ENCODE measurements at places on chromosomes 5 and 9.

GRCh38 chr5:112697322-112697721 is 40.4 kb upstream of the APC start:
- DNase-seq, result no peak

- DNase-seq, result no peak
Measured at GRCh38 chr5:132301344-132302271, 7.4 kb downstream of the SLC22A4 start.

- DNase-seq, result no peak
Measured at GRCh38 chr9:16771356-16771755, 99.1 kb downstream of the BNC2 start.

DNA sequence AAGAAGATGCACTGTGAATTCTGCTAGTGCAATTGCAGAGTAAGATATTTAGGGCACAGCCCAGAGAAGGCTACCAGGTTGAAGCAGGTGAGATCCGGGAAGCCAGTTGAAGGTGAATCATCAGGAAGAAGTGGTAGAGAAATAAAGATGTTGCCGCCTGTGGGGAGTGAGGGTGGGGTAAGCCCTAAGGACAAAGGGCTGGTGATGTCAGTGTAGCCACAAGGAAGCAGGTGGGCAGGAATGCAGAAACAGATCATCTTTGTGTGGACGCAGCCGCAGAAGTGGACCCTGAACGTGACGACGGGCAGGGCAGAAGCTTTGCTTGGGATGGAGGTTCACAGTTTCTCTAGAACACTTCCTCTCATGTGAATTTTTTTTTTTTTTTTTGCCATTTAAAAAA is 164.2 kb downstream of the ACTL7B start:
- no peak for DNase-seq

DNA sequence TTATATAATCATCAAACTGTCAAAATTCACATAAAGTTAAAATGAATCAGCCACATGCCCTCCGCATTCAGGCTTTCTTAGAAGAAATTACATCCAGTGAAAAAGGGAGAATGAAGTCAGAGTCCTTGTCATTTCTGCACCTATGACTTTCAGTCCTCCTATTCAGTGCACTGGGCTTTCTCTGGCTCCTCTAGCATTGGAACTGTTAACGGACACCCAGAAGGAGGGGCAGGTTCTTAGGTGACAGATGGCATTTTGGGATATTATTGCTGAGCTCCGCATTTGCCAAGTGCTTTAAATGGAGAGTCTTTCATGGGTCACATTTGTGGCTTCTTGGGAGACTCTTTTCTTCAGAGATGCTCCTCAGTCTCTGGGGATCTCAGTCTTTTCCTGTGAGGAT is 40.0 kb downstream of the ADAMTS19 start:
- no peak for DNase-seq

DNA sequence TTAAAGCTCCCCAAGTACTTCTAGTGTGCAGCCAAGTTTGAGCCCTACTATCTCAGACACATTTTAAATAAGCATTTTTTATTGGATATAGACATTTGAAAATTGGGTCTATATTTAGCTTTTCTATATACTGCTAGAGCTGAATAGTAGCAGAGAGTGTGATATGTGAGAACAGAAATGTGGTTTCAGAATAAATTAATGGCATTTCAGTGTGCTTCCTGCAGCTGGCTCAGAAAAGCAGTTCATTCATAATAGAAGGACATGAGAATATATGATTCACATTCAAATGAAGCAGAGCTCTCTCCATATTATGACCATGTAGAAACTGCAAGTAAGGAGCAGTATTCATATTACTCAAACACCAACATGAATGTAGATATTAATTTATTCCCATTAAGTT is 464.0 kb downstream of the PTPRD start:
- DNase-seq, result no peak

DNA sequence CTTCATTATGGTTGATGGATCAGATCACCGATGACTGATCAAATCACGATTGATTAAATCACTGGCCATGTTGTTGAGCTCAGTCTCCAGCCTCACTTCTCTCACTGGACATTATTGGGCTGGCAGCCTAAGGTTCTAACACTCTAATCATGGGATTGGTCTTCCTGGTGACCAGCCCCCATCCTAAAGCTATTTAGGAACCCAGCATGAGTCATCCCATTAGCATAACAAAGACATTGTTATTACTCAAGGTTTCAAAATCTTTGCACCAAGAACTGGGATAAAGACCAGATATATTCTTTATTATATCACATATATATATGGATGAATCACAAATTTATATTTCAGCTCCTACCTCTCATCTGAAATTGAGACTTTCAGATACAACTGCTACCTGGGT is 272.1 kb upstream of the IL12B start:
- DNase-seq, result no peak

DNA sequence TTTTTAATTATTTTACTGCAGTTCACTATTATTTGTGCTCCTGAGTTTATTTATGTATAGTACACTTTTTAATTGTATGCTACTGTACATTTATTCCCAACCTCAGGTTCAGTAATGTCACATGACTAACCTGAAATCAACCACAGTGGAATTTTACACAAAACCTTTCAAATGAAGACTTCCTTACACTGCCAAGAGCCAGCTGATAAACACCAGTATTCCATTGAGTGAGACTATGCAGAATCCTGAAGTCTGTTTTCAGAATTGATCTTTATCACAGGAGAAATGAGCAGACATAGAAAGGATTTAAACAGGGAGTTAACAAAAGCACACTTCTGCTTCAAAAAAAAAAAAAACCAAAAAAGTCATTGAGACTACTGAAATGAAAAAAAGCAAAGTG is 219.5 kb downstream of the PRR16 start:
- DNase-seq, result no peak

- DNase-seq, result peak; percentile 13
Measured at GRCh38 chr9:130239741-130240241, 25.8 kb upstream of the HMCN2 start.

DNA sequence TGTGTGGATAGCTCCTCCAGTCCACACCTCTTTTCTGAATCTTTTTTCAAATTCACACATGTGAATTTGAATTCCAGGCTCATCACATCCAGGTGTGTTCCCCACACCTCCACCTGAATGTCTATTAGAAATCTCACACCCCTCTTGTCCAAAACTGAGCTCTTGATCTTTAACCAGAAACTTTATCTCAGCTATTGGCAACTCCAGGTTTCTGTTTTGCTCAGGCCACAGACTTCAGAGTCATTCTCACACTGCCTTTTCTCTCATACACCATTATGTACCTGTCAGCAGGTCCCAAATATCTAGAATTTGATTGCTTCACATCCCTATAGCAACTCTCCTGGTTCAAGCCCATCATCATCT is 11.6 kb downstream of the NIPSNAP3B start:
- DNase-seq, result no peak

All from stromal cell of bone marrow (primary cell).